ENCODE measurements at places on chromosomes 4 and X. TPM values are rescaled to one million over a fixed set of nuclear protein-coding genes. Genes with fewer than 3 reads are reported as not detected.
A peak's percentile ranks its signal among the peaks of the same experiment; 100 is the strongest.

Gene ASB12
- 0.37 TPM for total RNA-seq

Gene KIT
- total RNA-seq, result not detected

Gene LDB2
- not detected for total RNA-seq

Gene PPBP
- not detected for total RNA-seq

Gene NAP1L3
- 0.12 TPM for total RNA-seq

Gene XK
- total RNA-seq, result 0.34 TPM

DNA sequence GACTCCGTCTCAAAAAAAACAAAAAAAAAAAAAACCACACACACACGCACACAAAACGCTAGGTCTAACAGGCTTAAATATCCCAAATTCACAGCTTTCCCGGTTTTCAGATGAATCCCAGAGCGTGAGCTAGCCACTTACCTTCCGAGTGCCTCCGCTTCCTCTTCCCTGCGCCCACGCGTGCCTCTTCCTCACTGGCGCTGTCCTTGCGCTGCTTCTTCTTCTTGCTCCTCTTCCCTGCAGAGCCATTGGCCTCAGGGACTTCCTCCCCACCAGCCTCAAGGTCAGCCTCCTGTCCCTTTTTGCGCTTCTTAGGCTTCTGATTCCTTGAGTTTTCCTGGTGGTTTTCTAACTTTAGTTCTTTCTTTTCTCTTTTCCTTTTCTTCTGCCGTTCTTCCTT, 15.7 kb downstream of the LYAR start:
- no peak for DNase-seq

- no peak for DNase-seq
These were observed 589.7 kb downstream of the SPRY1 start for GRCh38 chr4:123986268-123986798.

DNA sequence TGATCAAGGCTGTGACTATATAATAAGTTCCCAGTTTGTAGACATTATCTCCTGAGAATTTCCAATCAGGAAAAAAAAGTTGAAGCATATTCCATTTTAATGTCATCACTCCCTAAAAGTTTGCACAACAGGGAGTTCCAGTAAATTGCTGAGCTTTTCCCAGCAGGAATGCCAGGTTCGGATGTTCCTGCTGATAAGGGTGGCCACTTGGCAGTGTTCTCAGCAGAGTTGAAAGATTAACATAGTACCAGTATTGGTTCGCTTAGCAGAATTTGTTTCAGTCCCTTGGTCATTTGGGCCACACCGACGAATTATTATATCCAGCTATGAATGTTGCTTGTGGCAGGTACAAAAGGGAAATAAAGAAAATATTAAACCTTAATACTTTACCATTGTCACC, 5.2 kb upstream of the CXCL2 start:
- no peak for DNase-seq

GRCh38 chr4:76208005-76208765, 5.4 kb downstream of the SCARB2 start:
- DNase-seq, result no peak

GRCh38 chr4:124940387-124940786, 227.9 kb upstream of the ANKRD50 start:
- DNase-seq, result no peak

DNA sequence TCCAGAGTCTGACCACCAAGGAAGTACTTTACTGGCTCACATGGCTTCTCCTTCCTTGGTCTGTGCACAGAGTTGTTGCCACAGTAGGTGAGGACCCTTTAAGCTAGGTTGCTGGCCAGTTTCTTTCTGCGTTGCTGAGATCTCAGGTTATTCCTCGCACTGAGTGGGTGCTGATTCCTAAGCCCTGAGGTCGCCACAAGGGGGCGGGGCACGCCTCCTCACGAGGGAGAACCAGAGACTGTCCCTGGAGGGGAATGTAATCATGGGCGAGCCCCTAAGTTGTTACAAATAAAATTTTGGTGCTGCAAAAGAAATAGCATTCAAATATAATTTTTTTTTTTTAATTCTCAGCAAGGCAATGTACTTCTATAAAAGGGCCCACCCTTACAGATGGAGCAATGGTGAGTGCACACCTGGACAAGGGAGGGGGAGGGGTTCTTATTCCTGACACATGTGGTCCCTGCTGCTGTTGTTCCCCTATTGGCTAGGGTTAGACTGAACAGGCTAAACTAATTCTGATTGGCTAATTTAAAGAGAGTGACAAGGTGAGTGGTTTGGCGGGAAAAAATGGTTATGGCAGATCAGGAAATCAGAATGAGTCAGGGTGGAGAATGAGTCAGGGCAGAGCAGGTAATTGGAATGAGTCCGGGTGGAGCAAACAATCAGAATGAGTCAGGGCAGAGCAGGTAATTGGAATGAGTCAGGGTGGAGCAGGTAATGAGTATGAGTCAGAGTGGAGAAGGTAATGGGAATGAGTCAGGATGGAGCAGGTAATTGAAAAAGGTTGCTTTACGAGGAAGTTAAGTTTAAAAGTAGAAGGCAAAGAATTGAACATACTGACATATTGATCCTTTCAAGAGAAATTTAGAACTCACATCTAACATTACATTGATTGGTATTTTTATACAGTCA, 107.5 kb downstream of the VSIG4 start:
- no peak for DNase-seq

DNA sequence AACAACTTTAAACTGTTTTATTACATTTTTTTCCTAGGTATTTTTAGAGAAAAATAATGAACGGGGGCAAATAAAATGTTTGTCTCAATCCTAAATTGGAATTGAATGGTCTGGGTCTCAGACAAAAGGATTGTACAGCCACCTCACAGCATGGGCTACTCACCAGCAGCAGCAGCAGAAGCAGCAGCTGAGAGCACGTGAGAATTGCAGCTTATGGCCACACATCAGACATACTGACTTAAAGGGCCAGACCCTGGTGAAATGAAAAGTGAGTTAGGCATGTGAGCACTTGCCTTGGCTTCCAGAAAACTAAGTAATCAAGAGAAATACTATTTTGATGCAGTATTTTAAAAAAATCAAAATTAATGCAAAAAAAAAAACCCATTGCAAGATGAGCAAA, 56.6 kb downstream of the AASDH start:
- no peak for DNase-seq

DNA sequence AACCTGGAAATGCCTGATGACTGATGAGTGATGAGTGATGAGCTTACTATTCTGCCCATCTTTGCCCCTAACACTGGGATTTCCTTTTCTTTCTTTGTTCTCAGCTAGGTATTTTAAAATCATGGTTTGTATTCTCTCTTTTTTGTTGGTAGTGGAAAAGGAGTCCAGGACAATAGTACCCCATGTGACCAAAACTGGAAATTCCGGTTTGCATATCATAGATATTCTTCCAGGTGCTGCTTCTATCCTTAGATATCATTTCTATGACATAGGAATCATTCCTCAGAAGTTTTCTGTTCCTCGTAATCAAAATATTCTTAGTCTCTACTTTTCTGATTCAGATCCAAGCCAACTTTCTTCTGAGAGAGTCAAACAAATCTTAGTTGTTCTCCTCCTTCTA, 320.5 kb upstream of the TET2 start:
- no peak for DNase-seq

GRCh38 chrX:47570794-47571193, 9.8 kb downstream of the ARAF start:
- DNase-seq, result no peak

GRCh38 chr4:6878451-6879059, 31.1 kb upstream of the TBC1D14 start:
- DNase-seq, result no peak

DNA sequence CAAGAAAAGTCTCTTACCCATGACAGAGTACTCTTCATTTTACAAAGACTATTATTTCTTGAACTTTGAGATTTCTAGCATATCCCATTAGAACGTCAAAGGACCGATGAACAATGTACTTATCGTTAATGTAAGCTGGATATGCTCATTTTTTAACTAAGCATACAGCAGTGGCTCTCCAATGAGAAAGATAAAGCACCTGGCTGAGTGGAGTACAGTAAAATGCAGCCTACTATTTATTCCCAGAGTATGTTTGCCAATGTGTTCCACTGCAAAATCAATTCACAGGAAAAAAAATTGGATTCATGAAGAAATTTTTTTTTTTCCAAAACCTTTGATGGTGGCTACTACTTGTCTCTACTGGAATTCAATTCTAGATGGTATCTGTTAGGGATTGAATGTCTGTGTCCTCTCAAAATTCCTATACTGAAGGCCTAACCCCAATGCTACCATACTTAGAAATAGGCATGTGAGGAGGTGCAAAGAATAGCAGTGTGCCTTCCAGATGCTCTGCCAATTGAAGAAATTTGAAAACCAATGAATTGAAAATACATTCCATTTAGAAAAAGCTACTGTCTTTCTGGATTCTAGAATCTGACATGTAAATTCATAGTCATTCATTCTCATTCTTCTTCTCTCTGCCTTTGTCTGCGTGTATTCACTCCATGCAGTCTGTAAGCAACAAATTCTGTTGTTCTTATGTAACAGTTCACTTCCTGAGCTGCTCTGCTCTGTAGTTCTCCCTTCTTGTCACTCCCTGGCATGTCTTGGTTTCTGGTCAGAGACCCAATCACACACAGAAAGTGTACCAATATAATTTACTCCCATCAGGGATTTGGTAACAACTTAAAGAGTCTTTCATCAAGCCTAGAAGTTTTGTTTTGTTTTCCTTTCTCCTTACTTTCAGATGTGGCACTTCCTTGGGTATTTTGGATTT, 61.4 kb downstream of the PAPSS1 start:
- DNase-seq, result no peak

GRCh38 chr4:10582059-10582686, 102.4 kb downstream of the CLNK start:
- peak; percentile 60 for DNase-seq

DNA sequence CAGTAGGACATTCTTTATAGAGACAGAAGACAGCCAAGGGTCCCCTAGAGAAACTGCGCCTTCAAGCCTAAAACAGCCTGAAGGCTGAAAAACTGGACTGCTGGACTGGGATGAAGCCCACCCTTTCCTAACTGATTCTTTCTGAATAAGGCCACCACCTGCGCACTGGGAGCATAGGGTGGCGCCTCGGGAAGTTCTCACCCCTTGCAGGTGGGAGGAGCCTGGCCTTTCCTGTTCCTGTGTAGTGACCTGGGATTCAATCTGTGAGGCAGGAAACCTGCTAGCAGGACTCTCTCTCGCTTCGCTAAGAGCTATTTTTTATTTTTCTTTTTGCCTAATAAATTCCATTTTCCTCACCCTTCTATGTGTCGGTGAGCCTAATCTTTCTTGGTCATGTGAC, 61.8 kb upstream of the KLHL13 start:
- DNase-seq, result no peak

GRCh38 chr4:115852767-115853091, 739.3 kb upstream of the NDST4 start:
- DNase-seq, result no peak

GRCh38 chr4:146063143-146063542, 112.4 kb upstream of the LSM6 start:
- no peak for DNase-seq

DNA sequence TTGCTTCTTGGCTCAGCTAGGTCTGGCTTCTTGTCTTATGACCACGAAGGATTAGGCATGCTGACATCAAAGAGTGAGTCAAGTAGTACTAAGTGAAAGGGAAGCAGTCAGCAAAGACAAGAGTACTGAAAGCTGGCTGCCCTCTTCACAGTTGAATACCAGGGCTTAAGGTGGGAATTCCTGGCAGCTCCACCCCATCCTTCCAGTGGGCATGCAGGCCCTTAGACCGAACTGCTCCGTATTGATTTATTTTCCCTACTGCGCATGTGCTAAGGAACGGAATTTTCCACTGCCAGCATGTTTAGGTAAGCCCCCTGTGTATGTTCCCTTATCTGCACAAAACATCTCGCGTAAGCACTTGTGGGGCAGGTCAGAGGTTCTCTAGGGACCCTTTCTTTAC, 2320.1 kb downstream of the ARAP2 start:
- DNase-seq, result no peak

DNA sequence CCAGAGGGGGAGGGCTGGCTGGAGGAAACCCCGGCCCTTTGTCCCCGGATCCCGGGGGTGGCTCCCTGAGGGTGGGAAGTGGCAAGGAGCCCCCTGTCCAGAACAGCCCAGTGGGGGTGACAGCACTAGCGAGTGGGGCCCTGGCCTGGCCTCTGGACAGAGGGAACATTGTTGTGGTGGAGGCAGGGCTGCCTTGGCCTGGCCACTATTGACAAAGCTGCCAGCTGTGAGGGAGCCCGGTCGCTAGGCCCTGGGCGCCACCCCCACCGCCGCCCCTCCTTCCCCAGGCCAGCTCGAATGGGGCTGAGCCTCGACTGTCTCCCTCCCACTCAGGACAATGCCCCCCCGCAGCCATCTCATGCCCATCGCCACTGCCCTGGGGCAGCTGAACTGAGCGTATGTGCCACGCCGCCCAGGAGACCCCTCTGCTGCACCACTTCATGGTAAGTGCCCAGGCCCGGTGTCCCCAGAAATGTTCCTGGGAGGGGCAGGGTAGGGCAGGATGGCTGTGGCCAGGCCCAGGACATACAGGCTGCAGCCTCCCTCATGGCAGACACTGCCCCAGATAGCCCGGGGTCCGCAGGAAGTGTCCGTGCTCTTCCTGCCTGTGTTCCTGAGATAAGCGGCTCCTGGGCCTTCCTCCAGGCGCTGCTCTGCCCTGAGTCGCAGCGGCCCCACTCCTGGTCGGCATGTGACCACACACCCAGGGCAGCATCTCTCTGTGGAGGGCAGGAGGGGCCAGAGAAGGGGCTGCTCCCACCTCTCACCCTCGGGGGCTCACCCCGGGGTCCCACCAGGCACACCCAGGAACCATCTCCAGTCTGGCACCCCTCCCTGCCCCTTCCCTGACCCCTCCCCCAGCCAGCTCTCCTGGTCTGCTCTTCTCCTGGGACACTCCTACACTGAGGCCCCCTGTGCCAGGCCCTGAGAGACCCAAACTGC, 1.4 kb downstream of the PLXNB3 start:
- no peak for DNase-seq

- no peak for DNase-seq
These were observed 9.5 kb upstream of the HUWE1 start for GRCh38 chrX:53695946-53696549.

- DNase-seq, result no peak
These were observed 70.9 kb upstream of the STOX2 start for GRCh38 chr4:183834252-183834651.

GRCh38 chrX:49312176-49312575, 8.7 kb downstream of the GAGE10 start:
- no peak for DNase-seq

- no peak for DNase-seq
These were observed 41.0 kb downstream of the FGFBP1 start for GRCh38 chr4:15897577-15897976.

GRCh38 chr4:108601532-108601931, 18.8 kb upstream of the RPL34 start:
- DNase-seq, result no peak

GRCh38 chr4:138320831-138321230, 78.7 kb upstream of the SLC7A11 start:
- DNase-seq, result no peak

- DNase-seq, result no peak
These were observed 33.0 kb downstream of the FREM3 start for GRCh38 chr4:143667461-143667860.

- DNase-seq, result peak; percentile 86
These were observed at the start of gene TLR2 for GRCh38 chr4:153684182-153684970. TSS of gene TLR2 (plus strand) at chr4:153684280. CDS start at chr4:153702908, 18,628 bp downstream.

GRCh38 chr4:52299120-52299519, 248.0 kb downstream of the SPATA18 start:
- no peak for DNase-seq

All from B cell (primary cell).